Thoracic aorta (tissue), 2 donors: ENCODE measurements at places on chromosomes 13 and 19.

DNA sequence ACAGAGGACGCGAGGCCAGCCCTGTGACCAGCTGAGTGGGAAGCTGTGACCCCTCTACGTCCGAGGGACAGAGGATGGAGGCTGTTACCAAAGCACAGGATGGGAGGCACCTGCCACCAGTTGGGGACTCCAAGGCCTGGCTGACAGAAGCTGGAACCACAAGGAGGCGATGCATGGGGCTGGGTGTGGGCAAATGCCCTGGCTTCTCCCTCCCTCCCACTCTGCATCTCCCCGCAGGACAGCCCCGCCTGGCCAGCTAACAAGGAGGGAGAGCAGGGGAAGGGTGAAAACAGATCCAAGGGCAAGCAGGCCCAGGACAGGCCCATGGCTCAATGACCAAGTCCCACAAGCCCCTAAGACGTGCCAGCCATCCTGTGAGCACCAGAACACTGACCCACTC is 28.6 kb downstream of the AKT2 start:
- DNase-seq = no peak

- DNase-seq = no peak
Measured at GRCh38 chr13:36903925-36904595, 16.0 kb downstream of the SMAD9 start.

GRCh38 chr13:100063333-100063732 is 25.6 kb upstream of the PCCA start:
- no peak for DNase-seq

DNA sequence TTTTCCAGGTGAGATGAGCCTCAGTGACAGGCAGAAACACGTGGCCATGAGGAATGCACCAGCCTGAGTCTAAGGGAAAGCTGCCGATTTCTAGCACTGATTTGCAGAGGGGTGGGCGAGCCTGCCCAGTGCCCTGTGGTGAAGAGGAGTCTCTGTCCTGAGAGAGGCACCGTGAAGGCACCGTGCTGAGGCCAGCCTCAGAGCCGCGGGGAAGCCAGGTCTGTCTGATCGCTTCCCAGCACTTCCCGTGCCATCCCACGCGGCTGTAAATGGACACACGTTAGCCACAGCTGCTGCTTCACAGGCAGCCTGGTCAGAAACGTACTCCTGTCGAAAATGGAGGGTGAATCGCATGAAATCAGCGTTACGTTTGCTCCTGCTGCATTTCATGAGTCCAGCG is 79.8 kb downstream of the ATP11A start:
- no peak for DNase-seq

GRCh38 chr19:792306-792885 is 4.9 kb upstream of the PTBP1 start:
- DNase-seq = no peak

- DNase-seq = no peak
Measured at GRCh38 chr13:111061358-111062045, 53.6 kb upstream of the ARHGEF7 start.

- no peak for DNase-seq
Measured at GRCh38 chr19:6568010-6568526, 22.9 kb downstream of the CD70 start.

DNA sequence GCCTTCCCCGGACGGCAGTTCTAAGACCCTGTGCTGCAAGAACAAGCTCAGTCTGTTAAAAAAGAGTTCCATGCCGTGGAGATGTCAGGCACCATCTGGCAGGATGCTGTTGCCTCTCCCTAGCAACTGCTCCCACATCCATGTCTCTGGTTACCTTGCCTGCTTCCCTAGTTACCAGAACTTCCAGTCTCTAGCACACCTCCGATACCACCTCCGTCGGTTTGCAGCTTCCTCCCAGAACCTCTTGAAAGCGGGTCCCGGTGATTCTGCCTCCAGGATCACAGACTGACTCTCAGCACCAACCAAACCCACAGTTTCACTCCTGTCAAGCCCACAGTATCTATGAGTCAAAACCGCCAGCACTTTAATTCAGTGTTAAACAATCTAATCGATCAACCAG is 55.4 kb downstream of the KCTD12 start:
- DNase-seq = no peak
